ENCODE measurements at places on chromosomes 11 and 22.

GRCh38 chr11:17778956-17779860, 44.6 kb downstream of the KCNC1 start:
- no peak for DNase-seq

DNA sequence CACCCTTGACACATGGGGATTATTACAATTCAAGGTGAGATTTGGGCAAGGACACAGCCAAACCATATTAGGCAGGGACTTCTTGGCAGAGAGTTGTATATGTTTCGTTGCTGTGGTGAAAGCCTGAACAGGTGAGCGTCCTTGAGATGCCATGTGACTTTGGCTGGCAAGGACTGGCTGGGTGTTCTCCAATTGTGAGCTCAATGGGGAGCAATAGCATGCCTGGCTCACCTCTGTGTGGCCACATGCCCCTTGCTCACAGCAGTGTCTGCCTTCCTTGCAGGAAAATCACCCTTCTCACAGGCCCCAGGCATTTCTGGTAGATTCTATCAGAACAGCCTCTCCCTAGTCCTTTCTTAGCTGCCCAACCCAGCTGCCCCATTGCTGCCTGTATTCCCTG, 105.5 kb downstream of the PARVA start:
- no peak for DNase-seq

DNA sequence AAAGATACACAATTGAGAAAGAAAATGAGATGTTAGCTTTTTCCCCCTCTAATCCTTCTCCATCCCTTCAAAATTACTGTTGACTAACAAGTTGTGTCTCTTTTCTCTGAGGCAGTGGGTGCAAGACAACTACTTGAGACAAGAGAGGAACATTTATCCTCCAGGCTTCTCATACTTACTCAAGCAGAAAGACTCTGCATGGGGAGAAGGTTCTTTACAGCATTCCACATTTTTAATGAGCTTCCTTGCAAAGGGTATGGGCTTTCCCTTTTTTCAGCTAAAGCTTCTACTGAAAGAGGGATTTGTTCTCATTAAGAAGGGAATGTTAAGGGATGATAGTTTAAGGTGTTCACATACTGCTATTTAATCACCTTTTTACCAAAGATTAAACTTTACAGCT, 47.8 kb downstream of the PAX6 start:
- DNase-seq: no peak

GRCh38 chr22:39634530-39635405, 64.2 kb downstream of the CACNA1I start:
- no peak for DNase-seq

DNA sequence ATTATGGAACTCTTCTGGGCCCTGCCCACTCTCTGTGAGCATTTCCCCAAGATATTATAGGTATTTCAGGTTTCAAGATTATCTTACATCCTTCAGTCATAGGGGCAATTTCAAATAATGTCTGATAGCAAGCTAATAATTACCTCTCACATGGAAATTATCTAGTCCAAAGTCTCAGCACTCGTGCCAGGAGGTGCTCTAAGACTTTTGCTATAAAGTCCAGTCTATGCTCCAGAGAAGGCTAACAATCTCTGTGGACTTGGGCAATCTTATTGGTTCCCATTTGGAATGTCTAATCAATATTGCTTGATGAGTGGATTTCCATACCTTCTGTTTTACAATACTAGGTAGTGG, 5.4 kb downstream of the TREH start:
- DNase-seq: no peak

- no peak for DNase-seq
These were observed 12.9 kb downstream of the IL17RA start for GRCh38 chr22:17097701-17098100.

GRCh38 chr11:102589047-102589459, 36.1 kb downstream of the MMP20 start:
- no peak for DNase-seq

DNA sequence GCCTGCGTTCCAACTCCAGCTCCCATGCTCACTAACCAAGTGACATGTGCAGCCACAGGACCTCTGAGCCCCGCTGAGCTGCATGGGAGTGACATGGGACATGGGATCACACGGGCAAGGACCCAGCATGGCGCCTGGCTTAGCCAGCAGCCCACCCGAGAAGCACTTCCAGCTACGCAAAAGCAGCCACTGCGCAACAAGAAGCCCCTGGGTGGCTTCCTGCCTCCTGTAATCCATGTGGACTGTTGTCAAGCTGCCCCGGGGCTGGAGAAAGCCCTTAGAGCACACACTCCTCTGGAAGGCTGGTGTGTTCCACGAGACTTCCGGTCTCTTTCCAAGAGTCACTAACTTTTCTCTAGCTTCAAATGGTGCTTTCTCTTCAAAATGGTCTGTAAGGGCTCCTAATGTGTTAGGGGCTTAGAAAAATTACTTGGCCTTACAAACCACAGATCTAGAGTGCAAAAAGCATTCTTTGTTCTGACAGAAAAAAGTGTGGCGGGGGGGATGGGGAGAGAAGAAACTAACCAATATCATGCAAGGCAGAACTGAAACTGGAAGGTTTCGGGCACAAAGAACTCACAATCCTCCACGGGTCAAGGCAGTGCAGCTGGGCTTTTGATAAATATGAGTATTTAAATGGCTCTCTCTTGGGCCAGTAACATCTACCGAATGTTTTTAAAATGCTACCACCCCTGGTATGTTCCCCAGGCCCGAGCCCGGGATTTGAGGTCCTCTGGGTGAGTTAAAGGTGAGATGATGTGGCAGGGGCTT, 5.5 kb downstream of the C11orf24 start:
- DNase-seq: peak; percentile 66

GRCh38 chr11:68014947-68015447, 4.9 kb downstream of the ALDH3B1 start:
- no peak for DNase-seq

DNA sequence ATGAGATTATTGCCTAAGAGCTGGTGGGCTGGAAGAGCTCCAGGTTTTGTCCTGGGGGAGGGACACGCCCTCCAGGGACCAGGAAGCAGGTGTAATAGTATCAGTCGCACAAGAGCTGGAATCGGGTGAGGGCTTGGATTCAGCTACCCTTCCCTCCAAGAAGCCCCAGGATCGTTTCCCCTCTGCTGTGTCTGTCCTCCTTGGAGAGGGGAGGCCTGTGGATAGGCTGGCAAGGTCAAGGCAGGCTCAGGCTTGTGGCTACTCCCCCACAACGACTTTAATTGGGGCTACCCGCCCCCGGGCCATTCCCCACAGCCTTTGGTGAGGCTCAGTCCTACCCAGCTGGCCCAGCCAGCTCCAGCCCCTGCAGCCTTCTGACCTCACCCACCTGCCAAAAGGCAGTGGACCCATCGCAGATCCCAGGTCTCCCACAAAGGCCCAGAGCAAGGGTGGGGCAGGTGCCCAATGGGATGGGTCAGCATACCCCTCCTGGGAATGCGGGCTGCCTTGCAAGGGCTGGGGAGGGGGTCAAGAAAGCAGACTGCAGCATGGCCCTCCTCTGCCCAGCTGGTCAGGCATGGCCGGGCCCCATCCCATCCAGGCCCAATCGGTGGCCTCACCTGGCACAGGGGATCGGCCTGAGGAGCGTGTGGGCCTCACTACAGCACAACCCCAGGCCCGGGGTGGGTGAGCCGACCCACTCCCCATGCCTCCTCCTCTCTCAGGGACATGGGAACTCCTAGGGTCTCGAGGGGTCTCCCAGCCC, 1.0 kb downstream of the CTSD start:
- no peak for DNase-seq

GRCh38 chr11:57306161-57306876, 18.4 kb downstream of the TNKS1BP1 start:
- DNase-seq: no peak

- DNase-seq: no peak
These were observed 26.5 kb downstream of the SYT13 start for GRCh38 chr11:45259592-45259991.

GRCh38 chr11:56396047-56396446, 16.4 kb upstream of the OR5AL1 start:
- no peak for DNase-seq

- DNase-seq: no peak
These were observed 48.8 kb upstream of the PHF21B start for GRCh38 chr22:45058622-45058912.

- no peak for DNase-seq
These were observed 81.7 kb downstream of the PRCP start for GRCh38 chr11:82818409-82819043.

DNA sequence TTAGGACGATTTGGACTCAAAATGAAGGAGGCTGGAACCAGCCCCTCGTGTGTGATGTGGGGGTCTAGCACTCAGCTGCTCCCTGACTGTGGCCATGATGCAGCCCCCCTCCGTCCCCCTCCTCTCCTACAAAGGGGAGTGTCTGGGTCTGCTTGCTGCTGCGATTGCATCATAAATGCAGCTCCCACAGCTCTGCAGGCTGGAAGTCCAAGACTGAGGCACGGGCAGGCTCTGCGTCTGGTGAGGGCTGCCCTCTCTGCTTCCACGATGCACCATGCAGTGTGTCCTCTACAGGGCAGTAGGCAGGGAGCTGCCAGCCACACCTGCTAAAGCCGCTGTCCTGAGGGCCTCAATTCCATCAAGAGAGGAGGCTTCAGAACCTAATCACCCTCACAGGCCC, 432.1 kb downstream of the BRD1 start:
- no peak for DNase-seq

GRCh38 chr11:8767466-8768142, 85.0 kb downstream of the RPL27A start:
- no peak for DNase-seq

- DNase-seq: no peak
These were observed 91.8 kb upstream of the CLDN5 start for GRCh38 chr22:19615867-19616581.

- peak; percentile 31 for DNase-seq
These were observed 4.3 kb downstream of the SIAE start for GRCh38 chr11:124669193-124669592.

DNA sequence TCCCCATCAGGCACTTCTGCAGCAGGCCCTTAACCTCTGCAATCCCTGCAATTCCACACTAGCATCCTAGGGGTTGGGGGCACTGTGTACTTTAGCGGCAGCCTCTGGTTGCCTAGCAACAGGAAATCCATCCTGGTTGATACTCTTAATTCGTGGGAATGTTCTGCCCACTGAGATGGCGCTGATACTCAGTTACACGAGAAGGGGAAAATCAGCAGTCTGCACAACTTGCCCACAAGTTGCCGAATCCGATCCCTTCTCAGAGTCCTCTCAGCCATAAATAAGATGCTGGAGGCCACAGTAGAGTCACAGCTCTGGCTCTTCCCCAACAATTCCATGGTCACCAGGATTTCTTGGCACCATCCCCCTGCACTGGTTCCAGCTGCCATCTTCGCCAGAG, 57.6 kb upstream of the CRYBB3 start:
- DNase-seq: no peak

DNA sequence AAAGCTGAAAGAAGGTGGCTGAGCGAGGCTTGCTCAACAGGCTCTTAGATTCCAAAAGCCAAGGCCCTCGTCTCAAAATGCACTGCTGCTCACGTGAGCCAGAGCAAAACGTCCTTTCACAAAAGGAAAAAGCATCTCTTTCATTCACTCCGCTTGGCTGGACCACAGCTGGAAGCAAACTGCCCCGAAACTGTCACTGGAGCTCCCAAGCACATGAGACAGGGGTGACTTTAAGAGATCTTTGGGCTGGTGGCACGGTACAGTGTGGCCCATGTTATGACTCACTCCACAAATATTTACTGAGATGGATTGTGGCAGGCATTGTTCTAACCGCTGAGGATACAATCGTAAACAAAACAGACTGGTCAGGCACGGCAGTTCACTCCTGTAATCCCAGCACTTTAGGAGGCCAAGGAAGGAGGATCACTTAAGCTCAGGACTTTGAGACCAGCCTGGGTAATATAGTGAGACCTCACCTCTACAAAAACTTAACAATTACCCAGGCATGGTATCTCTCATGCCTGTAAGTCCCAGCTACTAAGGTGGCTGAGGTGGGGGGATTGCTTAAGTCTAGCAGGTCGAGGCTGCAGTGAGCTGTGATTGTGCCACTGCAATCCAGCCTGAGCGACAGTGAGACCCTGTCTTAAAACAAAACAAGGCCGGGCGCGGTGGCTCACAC, 3.6 kb downstream of the PLA2G6 start:
- DNase-seq: peak; percentile 57

DNA sequence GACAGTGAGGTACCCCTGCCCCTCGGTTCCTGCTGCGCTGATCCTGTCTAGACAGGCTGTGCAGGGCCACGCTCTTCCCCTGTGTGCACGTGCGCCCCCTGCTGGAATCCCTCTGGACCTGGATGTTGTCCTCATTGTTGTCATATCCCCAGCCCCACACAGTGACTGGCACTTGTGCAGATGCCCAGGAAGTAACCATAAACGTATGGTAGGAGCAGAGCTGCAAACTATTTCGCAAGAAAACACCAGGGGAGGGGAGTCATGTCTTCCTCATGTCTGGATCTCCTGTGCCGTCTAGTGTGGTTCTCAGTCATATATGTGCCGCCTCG, 114.7 kb downstream of the CRYBB2 start:
- peak; percentile 14 for DNase-seq

DNA sequence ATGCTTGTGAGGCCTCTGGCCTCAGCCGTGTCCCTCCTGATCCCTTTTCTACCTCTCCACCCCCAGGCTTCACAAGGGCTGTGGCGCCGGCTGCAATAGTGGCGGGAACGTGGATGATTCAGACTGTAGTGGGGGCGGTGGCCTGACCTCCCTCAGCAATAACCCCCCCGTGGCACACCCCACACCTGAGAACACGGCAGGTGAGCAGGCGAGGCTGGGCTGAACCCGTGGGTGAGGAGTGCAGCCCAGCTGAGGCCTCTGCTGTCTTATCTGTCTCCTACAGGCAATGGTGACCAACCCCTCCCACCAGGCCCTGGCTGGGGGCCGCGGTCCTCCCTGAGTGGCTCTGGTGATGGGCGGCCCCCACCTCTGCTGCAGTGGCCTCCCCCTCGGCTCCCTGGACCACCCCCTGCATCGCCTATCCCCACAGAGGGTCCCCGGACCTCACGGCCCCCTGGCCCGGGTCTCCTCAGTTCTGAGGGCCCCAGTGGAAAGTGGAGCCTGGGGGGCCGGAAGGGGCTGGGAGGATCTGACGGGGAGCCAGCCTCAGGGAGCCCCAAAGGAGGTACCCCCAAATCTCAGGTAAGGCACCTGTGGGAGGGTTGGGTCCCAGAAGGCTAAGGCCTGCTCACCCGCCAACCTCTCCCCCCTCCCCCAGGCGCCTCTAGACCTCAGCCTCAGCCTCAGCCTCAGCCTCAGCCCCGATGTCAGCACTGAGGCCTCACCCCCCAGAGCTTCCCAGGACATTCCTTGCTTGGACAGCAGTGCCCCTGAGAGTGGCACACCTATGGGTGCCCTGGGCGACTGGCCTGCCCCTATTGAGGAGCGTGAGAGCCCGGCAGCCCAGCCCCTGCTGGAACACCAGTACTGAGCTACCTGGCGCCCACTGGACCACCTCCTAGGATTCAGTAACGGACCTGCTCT, 1.5 kb upstream of the SIPA1 start:
- no peak for DNase-seq
